ENCODE measurements at places on chromosomes 7 and 10.

GRCh38 chr10:3785851-3786271 lies 852 bp upstream of the KLF6 start:
- no peak for DNase-seq

DNA sequence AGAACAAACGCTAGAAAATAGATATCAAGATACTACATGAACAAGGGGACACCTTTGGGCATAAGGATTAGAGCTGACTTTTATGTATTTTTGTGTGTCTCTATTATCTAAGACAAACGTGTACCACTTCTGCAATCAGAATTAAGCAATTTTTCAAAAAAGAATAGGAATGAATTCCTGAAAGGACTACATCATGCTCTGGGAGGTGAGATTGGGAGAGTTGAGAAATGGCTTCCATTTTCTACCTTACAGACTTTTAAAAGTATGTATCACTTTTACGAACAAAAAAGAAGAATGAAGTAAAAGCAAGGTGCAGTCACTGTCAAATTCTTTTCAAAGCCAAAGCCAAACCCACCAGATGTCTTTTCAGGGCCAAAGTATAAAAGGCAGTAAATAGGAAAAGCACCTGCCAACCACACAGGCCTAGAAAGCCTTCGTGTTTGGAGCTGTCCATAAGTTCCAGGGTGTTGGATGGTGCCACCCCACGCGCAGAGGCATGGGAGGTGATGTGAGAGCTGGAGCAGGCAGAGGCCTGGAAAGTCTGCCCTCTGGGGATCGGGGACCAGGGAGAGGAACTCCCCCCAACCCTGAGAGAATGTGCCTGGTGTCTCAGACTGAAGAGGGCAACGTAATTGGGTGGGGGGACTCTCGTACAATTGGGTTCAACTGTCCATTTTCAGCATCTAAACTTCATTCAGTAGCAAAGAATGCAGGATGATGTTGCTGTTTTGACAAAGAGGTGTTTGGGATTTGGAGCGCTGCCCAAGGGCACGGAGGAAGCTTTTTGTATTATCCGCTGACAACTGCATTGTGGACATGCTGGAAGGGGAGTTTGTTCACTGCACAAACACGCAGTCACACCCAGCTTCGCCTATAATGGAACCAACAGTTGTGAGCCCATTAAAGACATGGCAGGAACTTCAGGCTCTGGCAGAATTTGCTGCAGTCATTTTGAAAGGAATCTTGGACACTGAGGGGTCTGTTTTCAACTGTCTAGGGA lies 17.6 kb upstream of the CTBP2 start:
- DNase-seq = no peak

GRCh38 chr10:88152728-88153133 lies 289.3 kb downstream of the PTEN start:
- DNase-seq = no peak

GRCh38 chr10:3636356-3637181 lies 148.4 kb downstream of the KLF6 start:
- no peak for DNase-seq

- no peak for DNase-seq
Measured at GRCh38 chr7:8277394-8277982, 15.5 kb upstream of the ICA1 start.

GRCh38 chr7:51126324-51126723 lies 190.3 kb downstream of the COBL start:
- DNase-seq = no peak

- DNase-seq = no peak
Measured at GRCh38 chr10:118096022-118096421, 49.3 kb upstream of the RAB11FIP2 start.

- DNase-seq = no peak
Measured at GRCh38 chr7:79741684-79742083, 288.2 kb upstream of the MAGI2 start.

DNA sequence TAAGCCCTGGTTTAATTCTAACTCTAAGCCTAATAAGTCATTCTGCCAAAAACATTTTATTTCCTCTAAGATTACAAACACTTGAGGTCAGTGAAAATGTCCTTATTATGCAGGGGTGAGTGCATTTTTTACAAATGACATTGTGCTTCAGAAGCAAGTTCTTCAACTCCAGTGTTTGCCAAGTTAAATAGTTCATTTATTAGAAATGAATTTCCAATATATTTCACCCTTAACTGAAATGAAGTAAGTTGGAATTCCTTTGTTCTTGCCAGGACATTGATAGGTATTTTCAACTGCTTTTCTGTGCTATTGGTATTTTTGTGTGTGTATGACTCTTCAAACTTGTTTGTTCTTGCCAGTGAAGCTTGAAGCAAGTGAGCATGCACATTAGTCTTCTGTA lies 89.5 kb upstream of the CCDC6 start:
- DNase-seq = no peak

All from esophagus squamous epithelium (tissue), 5 donors.